ENCODE measurements at places on chromosomes 1 and 21. TPM values are rescaled to one million over a fixed set of nuclear protein-coding genes. Genes with fewer than 3 reads are reported as not detected.
A peak's percentile ranks its signal among the peaks of the same experiment; 100 is the strongest.

DNA sequence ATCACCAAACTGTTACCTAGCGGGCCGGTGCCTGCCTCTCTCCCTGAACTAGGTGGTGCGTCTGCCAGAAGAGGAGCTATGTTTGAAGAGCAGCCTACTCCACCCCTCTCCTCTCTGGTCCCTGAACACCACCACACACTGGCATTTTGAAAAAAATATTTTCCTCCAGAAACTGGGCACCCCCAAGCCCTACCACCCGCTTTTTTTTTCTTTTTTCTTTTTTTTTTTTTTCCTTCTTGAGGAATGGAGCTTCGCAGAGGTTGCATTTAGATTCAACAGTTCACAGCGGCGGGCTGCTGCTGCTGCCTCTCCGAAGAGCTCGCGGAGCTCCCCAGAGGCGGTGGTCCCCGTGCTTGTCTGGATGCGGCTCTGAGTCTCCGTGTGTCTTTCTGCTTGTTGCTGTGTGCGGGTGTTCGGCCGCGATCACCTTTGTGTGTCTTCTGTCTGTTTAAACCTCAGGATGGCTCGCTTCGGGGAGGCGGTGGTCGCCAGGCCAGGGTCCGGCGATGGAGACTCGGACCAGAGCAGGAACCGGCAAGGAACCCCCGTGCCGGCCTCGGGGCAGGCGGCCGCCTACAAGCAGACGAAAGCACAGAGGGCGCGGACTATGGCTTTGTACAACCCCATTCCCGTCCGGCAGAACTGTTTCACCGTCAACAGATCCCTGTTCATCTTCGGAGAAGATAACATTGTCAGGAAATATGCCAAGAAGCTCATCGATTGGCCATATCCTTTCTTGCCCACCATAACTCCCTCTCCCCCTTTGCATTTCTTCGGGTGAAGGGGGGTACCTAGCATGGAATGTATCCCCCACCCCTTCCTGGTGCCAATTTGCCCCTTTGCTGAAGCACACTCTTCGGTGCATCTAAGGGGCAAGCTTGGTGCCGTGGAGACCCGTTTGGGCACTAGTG is at the start of gene CACNA1E:
TSS of gene CACNA1E (plus strand) at position 233 of the 911 bp plus-strand sequence. CDS start at position 461, 228 bp downstream.
- no peak for DNase-seq

DNA sequence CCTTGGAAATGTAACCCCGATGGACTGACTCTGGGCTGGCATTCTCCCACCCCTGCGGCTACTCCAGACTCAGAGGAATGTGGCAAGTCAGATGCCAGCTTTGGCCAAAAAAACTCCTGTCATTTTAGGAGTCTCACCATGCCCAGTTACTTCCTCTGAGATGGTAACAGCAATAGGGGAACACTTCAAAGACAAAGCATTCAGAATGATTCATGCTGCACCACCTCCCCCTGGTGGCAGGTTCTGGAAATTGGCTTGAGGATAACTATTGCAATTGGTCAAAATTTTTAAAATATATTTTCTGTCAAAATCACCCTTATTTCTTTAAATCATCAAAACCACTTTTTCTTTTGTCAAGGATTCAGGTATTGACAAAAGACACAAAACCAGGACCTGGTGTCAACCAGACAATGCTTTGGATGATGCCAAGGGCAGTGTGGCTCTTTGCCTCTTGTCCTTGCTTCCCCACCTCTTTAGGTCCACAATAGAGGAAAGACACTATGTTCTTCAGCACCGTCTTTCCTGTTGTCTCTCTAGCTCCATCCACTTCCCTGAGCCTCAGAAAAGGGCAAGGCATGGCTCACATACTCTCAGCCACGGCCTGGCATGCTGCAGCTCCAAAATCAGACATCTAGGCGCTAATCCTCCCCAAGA is 9.9 kb upstream of the CDCA8 start:
- peak; percentile 18 for DNase-seq

U2AF1 gene
- total RNA-seq: 84.7 TPM

DNA sequence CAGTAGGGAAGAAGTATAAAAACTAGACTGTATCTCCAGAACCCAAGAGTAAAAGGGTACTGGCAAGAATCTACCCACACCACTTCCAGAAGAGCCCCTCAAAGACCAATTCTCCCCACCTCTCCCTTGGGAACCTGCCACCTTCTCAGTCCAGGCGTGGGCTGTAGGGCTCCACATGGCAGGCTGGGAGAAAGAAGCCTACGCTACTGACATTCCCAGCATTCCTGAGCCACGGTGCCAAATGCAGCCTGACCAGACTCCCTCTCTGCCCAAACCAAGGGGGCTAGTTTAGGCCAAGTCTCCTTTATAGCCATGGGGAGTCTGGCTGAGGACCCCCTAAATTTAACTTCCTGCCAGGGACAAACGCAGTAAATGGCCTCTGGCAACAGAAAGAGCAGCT is 2.0 kb downstream of the UBE2Q1 start:
- DNase-seq: no peak

IKBKE gene
- total RNA-seq: 5.8 TPM

DNA sequence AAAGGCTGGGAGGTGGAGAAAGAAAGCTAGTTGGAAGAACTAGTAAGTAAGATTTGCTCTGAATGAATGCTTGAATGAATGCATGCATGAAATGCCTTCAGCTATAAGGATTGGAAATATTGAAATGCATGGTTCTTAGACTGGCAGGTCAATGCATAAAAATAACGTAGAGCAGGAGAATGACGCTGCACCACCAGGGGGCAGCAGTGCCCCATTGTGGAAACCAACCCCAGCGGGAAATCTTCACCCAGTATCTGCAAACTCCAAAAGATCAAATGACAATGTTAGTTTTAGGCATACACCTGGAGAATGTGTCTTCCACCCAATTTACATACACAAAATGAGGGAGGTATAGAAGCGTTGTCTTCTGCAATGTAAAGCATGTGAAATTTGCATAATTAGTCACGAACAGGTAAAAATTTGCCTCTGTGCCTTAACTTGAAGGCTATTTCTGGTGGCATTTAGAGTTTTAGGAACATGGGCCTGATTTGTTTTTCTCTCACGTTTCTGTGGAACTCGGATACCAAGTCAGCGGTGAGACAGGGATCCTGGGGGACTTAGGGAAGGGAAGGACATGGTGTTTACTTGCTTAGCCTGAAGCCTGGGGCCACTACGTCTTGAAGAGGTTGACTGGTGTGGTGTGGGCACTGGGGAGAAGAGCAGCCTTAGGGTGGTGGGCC is 78.6 kb downstream of the HHAT start:
- DNase-seq: no peak

DNA sequence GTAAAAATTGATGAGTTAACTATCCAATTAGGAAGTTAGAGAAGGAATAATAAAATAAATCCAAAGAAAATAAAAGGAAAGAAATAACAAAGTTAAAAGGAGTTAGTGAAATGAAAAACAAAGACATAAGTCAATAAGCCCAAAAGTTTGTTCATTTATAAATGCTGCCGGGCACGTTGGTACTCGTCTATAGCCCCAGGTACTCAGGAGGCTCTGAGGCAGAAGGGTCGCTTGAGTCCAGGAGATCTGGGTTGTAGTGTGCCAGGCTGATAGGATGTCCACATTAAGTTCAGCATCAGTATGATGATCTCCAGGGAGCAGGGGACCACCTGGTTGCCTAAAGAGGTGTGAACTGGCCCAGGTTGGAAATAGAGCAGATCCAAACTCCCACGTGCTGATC is 35.5 kb upstream of the VANGL1 start:
- DNase-seq: no peak

DNA sequence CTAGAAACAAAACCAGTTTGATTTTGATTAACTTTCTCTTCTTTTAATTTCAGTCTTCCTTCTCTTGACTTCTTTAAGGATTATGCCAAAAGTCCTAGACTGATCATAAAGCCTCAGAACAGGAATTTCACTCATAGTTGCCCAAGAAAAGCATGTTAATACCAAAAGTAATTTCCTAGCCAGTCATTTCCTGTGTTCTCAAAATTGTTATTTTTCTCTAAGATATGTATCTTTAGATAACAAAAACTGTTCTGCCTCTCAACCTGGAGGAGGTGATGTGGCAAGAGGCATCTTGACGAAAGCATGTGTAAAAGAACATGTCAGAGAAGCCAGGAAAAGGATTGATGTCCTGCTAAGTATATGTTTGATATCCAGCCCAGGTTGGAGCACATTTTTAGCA is 78.0 kb upstream of the IPO9 start:
- DNase-seq: no peak

HIVEP3 gene
- total RNA-seq: 12.8 TPM

GRCh38 chr1:23546897-23547584 is 12.3 kb downstream of the ID3 start:
- DNase-seq: no peak

GRCh38 chr1:119139403-119139802 is 1.1 kb downstream of the WARS2 start:
- no peak for DNase-seq

DNA sequence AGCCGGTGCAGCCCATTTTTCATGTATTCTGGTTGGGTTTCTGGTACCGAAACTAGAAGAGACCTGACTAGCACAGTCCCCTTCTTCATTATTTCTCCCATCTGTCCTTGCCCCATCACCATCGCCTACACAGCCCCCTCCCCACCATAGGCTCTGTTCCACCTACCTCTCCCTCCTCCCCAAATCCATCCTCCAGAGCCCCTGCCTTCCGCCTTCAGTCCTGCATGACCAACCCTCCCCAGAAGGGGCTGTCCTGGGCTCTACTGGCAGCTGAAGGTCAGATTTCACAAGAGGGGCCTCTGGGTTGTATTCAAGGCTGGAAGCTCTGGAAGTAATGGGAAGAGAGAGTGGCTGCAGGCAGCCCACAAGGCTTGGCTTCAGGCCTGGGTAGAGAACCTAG is 55.2 kb downstream of the SDC3 start:
- DNase-seq: no peak

DNA sequence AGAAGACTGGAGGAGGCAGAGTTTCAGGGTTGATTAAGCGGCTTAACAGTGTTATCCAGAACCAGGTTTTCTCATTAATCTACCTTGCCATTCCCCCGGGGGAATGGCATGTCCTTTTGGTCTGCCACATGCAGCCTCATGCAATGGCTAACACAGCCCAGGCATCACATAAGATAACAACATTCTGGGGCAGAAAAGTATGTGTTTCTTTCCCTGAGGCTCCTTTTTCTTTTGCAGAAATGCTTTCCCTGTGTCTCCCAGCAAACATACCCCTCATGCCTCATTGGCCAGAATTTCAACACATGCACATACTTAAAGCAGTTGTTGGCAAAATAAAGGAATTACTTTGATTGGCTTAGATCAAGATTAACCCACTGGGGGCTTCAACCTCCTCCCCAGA is 98.6 kb downstream of the OMA1 start:
- DNase-seq: no peak

DNA sequence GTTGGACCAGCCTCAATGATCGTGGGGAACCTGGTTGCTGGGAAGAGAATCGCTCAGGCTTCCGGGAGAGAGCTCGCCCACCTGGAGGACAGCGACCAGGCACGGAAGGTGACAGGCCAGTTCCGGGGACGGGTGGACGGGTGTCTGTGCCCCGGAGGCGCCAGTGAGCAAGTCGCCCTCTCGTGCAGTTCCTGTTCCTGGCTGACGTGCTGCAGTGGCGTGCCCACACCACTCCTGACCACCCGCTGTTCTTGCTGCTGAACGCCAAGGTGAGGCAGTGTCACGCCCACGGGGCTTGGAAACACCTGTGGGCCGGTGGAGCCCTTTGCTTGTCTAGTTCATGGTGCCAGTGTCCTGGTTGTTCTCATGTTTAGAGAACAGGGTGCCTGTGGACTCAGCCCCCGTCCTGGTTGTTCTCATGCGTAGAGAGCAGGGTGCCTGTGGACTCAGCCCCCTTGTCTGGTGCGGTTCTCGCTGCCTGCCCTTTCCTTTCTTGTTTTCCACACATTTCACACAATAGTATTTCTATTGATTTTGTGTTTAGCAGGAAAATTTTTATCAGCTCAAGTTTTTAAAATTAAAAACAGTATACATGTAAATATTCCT is 53.1 kb downstream of the S100B start:
- DNase-seq: no peak

- no peak for DNase-seq
Measured at GRCh38 chr1:145846201-145846612, 777 bp downstream of the NUDT17 start.

GRCh38 chr1:217009376-217009775 is 286.1 kb upstream of the ESRRG start:
- no peak for DNase-seq
